Heart right ventricle (tissue), 16 donors: ENCODE measurements at places on chromosomes 5 and 9. TPM values are rescaled to one million over a fixed set of nuclear protein-coding genes. Genes with fewer than 3 reads are reported as not detected.

DNA sequence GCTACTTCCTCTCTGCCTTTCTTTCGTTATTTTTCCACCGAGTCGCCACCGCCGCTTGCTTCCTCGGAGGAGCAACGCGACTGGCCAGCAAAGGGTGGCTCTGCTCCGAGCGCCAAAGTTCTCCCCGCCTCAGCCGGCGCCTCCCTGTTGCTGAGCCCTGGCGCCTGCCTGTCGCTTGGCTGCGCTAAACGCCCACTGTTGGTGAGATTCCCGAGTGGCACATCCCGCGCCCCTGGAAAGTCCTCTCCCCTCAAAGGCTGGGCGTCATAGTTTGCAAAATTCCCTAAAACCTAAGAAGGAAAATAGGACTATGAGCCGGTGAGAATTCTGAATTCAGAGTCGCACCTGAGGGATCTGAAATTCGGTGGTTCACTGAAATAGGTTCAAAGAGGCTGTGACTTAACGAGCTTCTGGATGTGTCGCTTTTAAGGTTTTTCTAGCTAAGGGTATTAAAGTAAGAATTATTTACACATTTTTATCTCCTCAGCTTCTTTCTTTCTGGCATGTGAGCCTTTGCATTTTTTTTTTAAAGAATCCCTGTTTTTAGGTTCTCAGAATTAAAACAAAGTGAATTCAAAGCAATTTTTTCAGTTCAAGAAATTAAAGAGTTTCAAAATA, at the start of gene GRIN3A:
Gene GRIN3A (minus strand): TSS at position 82 of the 618 bp plus-strand sequence. CDS start 668 bp downstream, outside the sequence.
- H3K4me3 ChIP-seq, result peak within 1 kb of the TSS; percentile 59
- H3K4me1 ChIP-seq, result no peaks in the 10 kb centered on the region
- peak; percentile 42 for DNase-seq
- no peak within 1 kb of the TSS for H3K27ac ChIP-seq
- peaks cover 66% of the 10 kb centered on the region for H3K27me3 ChIP-seq

- H3K27ac ChIP-seq, result no peak overlapping the region
- no peaks in the 10 kb centered on the region for H3K36me3 ChIP-seq
- H3K4me1 ChIP-seq, result no peaks in the 10 kb centered on the region
- no peaks in the 10 kb centered on the region for H3K27me3 ChIP-seq
- H3K4me3 ChIP-seq, result no peak overlapping the region
Measured at GRCh38 chr9:35195683-35196082, 33.9 kb downstream of the UNC13B start.

GRCh38 chr5:33781286-33781685, 110.5 kb downstream of the ADAMTS12 start:
- H3K4me1 ChIP-seq, result peaks cover 11% of the 10 kb centered on the region
- H3K27me3 ChIP-seq, result no peaks in the 10 kb centered on the region
- no peak overlapping the region for H3K27ac ChIP-seq
- no peaks in the 10 kb centered on the region for H3K36me3 ChIP-seq
- H3K4me3 ChIP-seq, result no peak overlapping the region

- H3K4me1 ChIP-seq, result peaks cover 11% of the 10 kb centered on the region
- H3K27me3 ChIP-seq, result peaks cover 21% of the 10 kb centered on the region
- H3K4me3 ChIP-seq, result no peak overlapping the region
- no peak for DNase-seq
- H3K36me3 ChIP-seq, result no peaks in the 10 kb centered on the region
- no peak overlapping the region for H3K27ac ChIP-seq
Measured at GRCh38 chr5:961002-961710, 47.4 kb upstream of the NKD2 start.

DNA sequence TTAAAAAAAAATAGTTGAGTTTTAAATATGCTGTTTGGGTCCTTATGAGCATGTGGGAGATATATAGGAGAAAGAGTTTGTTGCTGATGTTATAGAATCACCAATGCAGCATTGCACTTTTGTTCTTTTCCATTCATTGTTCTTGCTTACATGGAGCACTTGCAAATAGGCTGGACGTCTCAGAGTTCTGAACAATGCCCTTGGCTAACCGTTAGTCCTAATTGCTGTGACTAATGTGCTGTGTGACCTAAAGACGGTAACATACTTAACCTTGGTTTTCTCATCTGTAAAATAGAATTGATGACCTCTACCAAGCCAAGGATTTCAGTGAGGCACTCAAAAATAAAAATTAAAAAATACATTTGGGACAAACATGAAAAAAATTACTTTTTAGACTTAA, 29.8 kb downstream of the PIK3R1 start:
- H3K27ac ChIP-seq, result peak overlapping the region; percentile 42
- no peak for DNase-seq
- no peaks in the 10 kb centered on the region for H3K27me3 ChIP-seq
- peaks cover 83% of the 10 kb centered on the region for H3K4me1 ChIP-seq

DNA sequence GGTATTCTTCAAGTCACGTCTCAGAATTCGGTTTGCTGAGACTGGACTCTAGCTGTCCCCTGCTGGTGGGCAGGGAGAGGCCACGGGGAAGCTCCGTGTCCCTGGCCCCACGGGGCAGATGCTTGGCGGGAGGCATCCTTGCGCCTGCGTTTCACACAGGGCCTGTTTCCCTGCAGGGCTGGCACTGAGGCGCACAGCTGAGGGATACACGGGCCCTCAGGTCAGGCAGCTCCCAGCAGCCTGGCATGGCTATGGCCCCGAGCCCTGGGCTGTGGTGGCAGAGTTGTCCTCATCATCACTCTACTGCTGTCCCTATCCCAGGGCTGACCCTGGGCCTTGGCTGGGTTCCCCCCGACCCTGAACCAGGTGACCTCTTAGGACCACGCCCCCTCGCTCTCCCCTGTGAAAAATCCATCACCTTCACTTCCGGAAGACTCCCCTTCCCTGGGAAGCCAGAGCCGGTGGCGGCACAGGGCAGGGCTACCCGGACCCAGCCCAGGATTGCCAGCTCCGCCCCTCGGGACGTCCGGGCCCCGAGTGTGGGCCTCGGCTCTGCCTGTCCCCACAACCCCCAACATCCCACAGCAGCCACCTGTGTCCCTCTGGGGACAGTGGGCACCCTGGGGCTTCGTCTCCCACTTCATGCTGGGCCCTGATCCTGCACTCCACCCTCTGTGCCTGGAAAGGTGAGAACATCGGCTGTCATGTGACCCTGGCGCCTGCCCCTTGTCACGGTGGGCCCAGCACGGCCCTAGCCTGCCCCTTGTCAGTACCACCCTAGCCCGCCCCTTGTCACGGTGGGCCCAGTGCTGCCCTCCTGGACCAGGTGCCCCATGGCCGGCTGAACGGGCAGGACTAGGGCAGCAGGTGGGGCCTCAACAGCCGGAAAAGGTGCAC, 5.0 kb downstream of the DPP7 start:
- H3K4me1 ChIP-seq, result no peaks in the 10 kb centered on the region
- H3K27ac ChIP-seq, result no peak overlapping the region
- H3K36me3 ChIP-seq, result no peaks in the 10 kb centered on the region
- no peak for DNase-seq
- no peaks in the 10 kb centered on the region for H3K27me3 ChIP-seq

DNA sequence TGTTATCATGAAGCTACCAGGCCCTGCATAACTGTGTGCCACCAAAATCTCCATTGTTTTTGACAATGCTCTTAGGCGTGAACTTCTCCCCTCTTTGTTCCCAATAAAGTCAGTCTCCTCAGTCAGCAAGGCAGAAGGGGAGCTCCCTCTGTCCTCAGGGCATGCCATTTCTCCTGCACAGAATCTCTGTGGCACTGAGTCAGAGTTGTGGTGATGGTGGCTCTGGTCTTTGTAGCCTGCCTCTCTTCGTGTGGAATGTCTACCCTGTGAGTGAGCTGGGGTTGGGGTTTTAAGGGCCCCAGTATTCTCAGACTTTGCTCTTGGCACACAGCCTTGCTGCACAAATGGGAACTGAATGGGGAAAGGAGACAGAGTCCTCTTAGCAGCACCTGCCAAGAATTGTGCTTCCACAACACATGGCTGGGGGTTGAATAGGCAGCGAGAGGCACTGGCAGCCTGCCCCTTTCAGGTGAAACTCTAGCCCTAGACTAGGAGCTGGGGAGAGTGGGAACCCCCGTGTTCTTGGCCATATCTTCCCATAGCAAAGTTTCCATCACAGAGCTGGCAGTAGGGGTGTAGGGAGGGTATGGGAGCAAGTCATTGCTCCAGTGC, 146.6 kb downstream of the SH3GL2 start:
- no peaks in the 10 kb centered on the region for H3K36me3 ChIP-seq
- H3K4me3 ChIP-seq, result no peak overlapping the region
- H3K4me1 ChIP-seq, result no peaks in the 10 kb centered on the region

GRCh38 chr9:686321-686813, 155.1 kb upstream of the DMRT1 start:
- H3K27me3 ChIP-seq, result no peaks in the 10 kb centered on the region
- peaks cover 38% of the 10 kb centered on the region for H3K4me1 ChIP-seq
- peak overlapping the region; percentile 21 for H3K27ac ChIP-seq
- DNase-seq, result no peak

- DNase-seq, result no peak
- no peaks in the 10 kb centered on the region for H3K36me3 ChIP-seq
- peaks cover 85% of the 10 kb centered on the region for H3K27me3 ChIP-seq
- H3K27ac ChIP-seq, result no peak overlapping the region
- peaks cover 3% of the 10 kb centered on the region for H3K4me1 ChIP-seq
Measured at GRCh38 chr5:181168595-181169118, 21.3 kb downstream of the OR2V2 start.

DNA sequence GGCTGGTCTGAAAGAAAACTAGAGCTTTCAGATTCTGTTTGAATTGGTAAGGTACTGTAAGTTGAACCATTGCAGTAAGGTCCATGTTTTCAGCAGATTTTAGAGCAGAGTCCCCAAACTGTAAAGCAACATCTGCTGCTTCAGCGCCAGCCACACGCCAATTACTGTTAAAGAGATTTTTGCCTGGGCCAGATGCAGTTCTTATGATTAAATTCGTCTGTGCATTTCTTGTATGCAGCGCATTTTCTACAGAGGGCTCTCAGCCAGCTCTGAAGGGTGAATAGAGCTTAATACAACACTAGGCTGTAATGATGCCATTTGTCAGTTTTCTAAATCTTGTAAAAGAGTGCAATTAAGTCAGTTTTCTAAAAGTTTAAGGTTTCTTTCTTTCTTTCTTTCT, 246.3 kb downstream of the COX7C start:
- H3K27ac ChIP-seq, result no peak overlapping the region
- H3K27me3 ChIP-seq, result no peaks in the 10 kb centered on the region
- DNase-seq, result no peak
- no peak overlapping the region for H3K4me3 ChIP-seq
- no peaks in the 10 kb centered on the region for H3K36me3 ChIP-seq

DNA sequence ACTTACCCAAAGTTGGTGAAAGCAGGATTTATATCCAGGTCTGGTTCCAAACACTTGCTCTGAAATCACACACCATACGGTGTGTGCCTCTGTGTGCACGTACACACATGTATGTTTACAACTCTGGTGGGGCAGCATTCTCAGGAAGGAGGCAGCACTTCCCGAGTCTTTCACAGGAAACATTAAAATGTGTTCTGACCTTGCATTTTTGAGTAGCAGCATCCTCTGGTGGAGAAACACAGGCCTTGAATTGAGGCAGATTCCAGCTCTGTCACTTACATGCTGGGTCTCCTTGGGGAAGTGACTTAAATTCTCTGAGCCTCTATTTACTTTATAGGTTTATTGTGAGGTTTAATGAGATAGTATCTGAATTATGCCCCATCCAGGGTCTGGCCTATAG, 126.4 kb downstream of the RGS3 start:
- no peaks in the 10 kb centered on the region for H3K36me3 ChIP-seq
- H3K4me3 ChIP-seq, result no peak overlapping the region
- DNase-seq, result no peak
- no peaks in the 10 kb centered on the region for H3K27me3 ChIP-seq

GRCh38 chr9:131274674-131275331, 1.5 kb downstream of the FAM78A start:
- peaks cover 35% of the 10 kb centered on the region for H3K4me1 ChIP-seq
- H3K4me3 ChIP-seq, result peak overlapping the region; percentile 85
- H3K27me3 ChIP-seq, result no peaks in the 10 kb centered on the region
- H3K27ac ChIP-seq, result peak overlapping the region; percentile 99

DNA sequence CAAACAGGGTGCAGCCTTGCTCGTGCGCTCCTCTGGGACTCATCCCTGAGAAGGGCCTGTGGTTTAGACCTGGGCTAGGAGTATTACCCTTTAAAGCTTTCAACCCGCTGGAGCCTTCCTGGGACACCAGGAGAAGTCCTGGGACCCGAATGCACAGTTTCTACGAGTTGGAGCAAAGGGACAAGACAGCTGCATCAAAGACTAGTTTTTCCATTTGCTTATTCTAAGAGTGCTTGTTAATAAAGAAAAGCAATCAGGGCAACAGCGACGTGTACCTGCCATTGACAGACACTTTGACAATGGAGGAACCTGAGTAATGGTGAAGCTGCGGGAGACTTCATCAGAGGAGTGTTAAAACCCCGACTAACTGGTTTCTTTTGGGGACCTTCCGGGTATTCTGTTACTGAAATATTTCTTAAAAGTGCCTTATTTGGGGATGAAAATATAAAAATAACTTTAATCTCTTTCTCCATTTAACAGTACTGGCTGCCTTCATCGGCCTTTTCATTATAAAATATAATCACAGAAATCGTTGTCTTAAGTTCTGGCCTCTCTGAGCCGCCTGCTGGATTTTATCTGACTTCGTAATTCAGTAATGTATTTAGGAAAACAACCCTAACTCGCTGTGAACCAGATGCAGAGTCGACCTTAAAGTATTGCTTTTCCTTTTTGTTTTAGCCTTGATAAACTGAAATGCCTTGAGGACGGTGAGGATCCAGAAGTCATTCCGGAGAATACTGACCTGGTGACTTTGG, 732 bp downstream of the SNAPC3 start:
- H3K4me1 ChIP-seq, result peaks cover 27% of the 10 kb centered on the region
- no peak for DNase-seq
- H3K27ac ChIP-seq, result peak overlapping the region; percentile 86
- peak overlapping the region; percentile 68 for H3K4me3 ChIP-seq
- peaks cover 18% of the 10 kb centered on the region for H3K36me3 ChIP-seq

DNA sequence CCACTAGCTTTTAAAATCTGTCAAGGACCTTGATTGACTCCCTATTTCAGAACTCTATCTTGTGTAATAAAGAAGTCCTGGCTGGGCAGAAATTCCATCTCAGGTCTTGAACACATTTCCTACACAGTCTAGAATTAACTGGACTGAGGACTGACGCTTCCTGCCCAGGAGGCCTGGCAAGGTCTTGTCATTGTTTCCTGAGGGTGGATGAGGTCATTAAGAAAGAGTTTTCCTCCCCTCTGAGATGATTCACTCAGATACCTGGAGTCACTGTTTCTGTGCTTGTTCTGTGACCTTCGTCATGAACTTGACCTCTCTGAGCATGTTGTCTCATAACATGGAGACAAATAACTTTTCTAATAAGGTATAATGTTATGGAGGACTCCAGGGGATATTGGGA, 10.0 kb downstream of the MTAP start:
- no peaks in the 10 kb centered on the region for H3K36me3 ChIP-seq
- DNase-seq, result no peak
- peak overlapping the region; percentile 42 for H3K27ac ChIP-seq
- no peaks in the 10 kb centered on the region for H3K4me1 ChIP-seq
- H3K27me3 ChIP-seq, result no peaks in the 10 kb centered on the region
- H3K4me3 ChIP-seq, result no peak overlapping the region

GRCh38 chr9:82593501-82593900, 469.4 kb downstream of the RASEF start:
- H3K4me3 ChIP-seq, result no peak overlapping the region
- H3K27ac ChIP-seq, result no peak overlapping the region
- H3K36me3 ChIP-seq, result no peaks in the 10 kb centered on the region
- no peak for DNase-seq
- no peaks in the 10 kb centered on the region for H3K27me3 ChIP-seq

Gene DND1
- total RNA-seq, result not detected

Gene GMCL2
- not detected for total RNA-seq

Gene FBN2
- total RNA-seq, result 15.9 TPM

Gene CNTNAP3B
- total RNA-seq, result 8.3 TPM

Gene TRIM32
- 17.0 TPM for total RNA-seq

Gene TRPM3
- total RNA-seq, result 0.05 TPM
